ENCODE measurements at places on chromosomes 12 and 14.

DNA sequence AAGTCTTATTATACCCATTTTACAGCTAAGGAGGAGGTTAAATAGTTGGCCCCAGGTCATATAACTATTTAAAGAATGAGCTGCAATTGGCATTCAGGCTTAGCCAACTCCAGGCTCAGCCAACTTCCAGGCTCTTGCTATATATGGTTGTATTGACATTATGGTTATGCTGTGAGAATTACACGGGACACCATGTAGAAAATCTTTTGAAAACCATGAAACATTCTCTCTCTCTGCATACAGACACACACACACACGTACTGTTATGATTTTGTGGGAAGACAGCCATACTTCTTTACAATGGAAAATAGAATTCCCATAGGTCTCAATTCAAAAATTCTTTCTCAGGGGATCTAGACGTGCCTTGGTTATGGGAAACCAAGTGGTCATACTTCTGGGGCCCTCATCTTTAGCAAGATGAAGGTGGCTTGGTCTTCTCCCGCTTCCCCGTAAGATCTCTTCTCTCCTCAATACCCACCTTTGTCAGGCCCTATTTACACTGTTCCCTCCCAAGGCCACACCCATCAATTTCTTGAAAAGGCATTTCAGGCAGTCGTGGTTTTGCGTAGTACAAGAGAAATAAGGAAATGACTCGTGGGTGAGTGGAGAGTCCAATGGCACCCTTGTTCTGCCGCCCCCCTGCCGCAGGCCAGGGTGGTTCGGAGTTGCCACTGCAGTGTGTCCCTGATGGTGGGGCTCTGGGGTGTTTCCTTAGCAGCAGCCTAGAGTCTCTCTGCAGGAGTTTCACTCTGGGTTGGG lies 10.0 kb upstream of the GPRC5A start:
- DNase-seq = no peak

GRCh38 chr14:21039585-21040369 lies 2.4 kb upstream of the RNASE7 start:
- DNase-seq = peak; percentile 68

DNA sequence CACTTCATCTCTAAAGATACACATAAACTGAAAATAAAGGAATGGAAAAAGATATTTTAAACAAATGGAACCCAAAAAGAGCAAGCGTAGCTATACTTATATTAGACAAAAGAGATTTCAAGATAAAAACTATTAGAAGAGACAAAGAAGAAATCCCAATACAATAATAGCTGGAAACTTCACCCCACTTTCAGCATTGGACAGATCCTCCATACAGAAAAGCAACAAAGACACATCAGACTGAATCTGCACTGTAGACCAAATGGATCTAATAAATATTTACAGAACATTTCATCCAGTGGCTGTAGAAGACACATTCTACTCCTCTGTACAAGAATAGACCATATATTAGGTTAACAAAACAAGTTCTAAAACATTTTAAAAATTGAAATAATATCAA lies 117.6 kb upstream of the PDE3A start:
- no peak for DNase-seq

- no peak for DNase-seq
Measured at GRCh38 chr12:21301-22189, 45.0 kb upstream of the IQSEC3 start.

DNA sequence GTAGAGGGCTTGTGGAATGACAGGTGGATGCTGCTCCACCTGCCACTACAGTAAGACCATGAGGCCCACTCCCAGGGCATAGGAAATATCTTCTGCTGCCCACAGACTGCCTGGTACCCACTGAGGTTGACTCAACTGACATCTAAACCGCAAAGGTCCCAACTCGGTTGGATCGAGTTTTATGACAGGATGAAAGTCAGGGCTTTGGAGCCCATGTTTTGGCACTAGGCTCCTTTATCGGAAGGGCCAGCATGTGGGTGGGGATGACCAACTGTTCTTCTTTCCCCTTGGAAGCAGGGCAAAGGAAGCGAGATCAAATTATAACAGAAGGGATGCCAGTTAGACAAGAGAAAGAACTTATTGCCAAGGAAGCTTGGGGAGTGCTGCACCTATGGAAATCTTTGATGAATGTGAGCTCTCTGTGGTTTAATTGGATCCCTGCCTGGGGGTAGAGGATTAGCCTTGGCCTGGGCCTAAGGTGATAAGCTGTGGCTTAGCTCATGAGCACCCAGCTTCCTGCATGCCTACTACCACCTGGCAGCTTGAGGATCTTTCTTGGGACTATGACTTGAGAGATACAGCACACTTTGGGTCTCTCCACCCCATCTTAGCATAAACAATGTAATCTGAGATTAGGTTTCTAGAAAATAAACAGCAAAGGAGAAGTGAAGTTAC lies 121.8 kb downstream of the KCNA5 start:
- DNase-seq = no peak

- DNase-seq = no peak
Measured at GRCh38 chr12:125159702-125160101, 94.5 kb downstream of the AACS start.

DNA sequence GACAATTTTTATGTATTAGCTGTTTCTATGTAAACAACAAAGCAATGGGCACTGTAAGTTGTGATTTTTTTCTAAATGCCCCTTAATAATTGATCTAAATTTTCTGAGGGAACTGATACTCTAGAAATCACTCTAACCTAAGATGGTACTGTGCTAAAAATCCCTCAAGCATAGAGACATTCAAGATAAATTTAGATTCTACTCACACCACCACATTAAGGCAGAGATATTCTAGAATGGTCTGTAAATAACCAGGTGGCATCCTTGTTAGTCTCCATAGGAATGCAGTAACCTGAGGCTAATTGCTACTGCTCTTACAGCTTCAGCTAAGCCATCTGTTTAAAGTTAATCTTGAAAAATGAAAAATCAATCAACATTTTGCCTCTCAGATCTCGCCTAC lies 87.3 kb downstream of the SLC41A2 start:
- no peak for DNase-seq

- DNase-seq = no peak
Measured at GRCh38 chr12:52730383-52730782, 27.1 kb upstream of the KRT77 start.

DNA sequence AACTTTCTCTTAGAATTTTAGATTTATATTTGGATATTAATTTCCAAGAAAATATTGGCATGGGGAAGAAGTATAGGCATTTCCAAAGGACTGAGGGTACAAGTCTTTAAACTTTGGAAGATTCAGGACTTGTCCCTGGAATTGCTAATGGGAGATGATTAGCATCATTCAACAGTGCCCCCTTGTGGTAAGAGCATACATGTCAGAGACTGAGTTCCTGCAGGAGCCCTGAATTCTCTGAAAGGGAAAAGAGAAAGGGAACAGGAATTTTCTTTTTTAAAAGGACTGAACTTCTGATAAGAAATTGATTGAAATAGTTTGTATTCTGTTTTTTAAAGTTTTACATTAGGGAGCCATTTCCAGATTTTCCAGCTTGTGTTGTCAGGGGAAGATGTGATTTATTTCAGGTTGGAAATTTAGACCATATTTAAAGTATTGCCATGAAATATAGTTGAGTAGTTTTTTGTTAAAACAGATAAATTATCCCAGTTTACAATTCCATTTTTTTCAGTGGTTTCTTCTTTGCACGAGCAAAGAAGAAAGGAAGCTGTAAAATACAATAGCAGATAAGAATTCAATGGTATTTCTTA lies 44.0 kb upstream of the REP15 start:
- peak; percentile 70 for DNase-seq

- no peak for DNase-seq
Measured at GRCh38 chr12:3133405-3133783, 56.2 kb downstream of the TSPAN9 start.

DNA sequence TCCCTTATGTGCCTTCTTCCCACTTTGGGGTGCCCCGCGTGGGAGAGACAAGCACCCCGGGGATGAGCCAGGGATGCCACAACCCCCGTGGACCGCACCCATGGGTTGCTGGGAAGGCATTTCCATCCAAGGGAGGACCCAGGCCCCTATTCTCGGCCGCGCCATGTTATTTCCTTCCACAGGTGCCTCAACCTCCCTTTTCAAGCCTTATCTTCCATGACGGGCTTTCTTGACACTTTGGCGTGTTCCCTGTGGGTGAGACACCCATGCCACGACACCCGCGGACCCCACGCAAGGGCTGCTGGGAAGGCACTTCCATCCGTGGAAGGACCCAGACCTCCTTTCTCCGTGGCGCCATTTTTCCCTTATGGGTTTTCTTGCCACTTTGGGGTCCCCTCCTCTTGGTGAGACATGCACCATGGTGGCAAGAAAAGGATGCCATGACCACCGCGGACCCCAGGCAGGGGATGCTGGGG lies 269.2 kb downstream of the ALG10 start:
- DNase-seq = no peak

DNA sequence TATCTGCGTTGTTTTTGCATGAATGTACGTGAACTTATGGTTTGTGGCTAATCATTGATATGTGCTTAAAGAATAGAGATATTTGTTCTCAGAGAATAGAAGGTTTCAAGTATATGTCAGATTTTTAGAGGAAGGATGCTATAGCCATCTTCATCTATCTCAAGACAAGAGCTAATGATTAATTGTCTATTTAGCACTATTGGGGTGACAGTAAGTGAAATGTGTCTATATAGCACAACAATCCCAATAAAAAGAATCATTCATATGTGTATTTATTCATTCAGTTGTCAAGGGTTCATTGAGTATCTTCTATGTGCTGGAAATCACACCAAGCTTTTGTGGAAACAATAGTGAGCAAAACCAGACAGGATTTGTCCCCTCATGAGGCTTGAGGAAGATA lies 299.5 kb upstream of the NPAS3 start:
- DNase-seq = no peak

DNA sequence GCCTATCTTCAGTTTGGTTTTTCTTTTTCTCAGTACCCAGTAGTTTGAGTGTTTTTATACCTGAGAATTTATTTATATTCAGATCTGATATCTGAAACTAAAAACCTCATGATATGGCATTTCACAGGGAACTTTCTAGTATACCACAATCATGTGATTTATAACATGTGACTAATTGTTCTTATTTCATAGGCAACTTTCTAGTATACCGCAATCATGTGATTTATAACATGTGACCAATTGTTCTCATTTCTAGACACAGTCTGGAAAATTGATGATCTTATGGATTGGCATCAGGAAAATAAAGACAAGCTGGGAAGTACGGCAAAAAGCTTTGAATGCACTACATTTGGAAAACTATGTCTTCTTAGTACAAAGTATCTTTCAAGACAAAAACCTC lies 20.6 kb downstream of the ZNF268 start:
- DNase-seq = no peak

DNA sequence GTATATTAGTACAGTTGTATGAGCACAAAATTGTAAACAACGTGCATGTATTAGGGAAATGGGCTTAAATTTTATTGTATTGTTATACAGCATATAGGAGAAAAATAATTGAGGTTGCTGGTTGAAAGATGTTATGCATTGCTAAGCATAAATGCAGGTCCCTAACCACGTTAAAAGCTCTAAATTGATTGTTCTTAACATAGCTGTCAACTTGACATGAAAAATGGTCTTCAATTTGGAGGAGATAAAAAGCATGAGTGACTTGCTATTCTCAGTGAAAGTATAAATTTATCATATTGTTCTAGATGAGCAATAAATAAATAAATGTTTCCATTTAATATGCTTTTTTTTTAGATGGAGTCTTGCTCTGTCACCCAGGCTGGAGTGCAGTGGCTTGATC lies 506.6 kb upstream of the ATXN7L3B start:
- no peak for DNase-seq

DNA sequence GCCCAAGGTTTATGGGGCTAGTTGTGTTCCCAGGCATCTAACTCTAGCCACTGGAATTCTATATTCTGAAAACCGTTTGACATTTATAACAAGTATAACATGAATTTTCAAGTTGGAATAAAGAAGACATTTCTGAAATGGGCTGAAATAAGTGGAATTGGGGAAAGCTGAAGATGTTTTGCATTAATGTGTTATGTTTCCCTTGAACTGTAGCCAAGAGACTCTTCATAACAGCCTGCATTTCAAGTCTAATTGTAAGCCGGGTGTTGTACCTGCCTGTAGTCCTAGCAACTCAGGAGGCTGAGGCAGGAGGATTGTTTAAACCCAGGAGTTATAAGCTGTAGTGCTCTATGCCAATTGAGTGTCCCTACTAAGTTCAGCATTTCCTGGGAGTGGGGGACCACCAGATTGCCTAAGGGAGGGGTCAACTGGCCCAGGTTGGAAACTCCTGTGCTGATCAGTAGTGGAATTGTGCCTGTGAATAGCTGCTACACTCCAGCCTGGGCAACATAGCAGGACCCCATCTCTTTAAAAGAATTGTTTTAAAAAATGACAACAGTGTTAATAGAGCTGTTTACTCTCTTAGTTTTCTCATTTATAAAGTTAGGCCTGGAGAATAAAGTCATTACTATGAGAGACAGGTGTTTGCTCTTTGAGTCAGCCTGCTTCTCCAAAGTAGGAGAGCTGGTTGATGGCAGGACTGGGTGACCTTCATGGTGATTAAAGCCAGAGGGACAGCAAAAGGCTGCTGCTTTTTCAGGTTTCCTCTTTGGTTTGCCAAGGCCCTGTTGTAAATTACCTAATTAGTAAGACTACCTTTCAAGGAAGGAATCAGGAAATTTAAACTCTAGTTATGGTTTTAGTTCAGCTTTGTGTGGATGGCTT lies 483.6 kb upstream of the RGS6 start:
- DNase-seq = no peak

DNA sequence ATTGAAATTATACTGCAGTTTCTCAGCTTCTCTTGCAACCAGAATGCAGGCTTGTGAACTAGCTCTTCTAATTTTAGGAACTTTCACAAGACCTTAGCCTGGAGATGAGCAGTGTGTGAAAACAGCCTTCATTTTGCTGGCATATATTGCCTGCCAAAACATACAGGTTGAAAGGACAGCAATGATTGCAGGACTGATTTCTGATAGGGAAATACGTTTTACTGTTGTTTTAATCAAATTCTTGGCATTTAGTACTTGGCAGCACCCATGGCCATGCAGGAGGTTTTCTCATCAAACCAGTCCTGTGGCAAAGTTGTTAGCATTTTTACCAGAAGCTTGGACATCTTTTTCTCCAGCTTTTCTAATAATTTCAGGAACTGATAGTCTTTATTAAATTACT lies 91.9 kb upstream of the MUCL1 start:
- DNase-seq = no peak

GRCh38 chr12:131564845-131565244 lies 146.0 kb upstream of the SFSWAP start:
- DNase-seq = no peak

- DNase-seq = no peak
Measured at GRCh38 chr12:116159175-116159574, 118.3 kb downstream of the MED13L start.

GRCh38 chr14:55333711-55334485 lies 62.7 kb downstream of the FBXO34 start:
- DNase-seq = peak; percentile 5
